Brain microvascular endothelial cell (primary cell): ENCODE measurements at places on chromosomes 7 and 10.

DNA sequence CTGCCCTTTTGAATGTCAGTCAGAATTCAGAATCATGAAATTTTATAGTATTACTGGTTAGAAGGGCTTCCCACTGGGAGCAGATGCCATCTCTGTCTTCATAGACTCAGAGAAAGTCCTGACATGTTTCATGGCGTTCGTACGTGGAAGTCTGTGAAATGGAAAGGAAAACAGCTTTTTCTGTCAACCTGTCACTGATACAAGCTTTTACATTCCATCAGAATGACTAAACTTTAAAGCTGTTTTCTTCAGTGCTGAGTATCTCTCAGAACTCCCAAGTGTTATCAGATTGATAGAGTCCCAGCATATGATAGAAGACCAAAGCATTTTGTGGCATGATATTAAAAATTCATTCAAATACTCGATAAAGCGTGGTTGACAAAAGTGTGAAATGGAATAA lies 726.7 kb upstream of the GALNT17 start:
- no peak for DNase-seq

DNA sequence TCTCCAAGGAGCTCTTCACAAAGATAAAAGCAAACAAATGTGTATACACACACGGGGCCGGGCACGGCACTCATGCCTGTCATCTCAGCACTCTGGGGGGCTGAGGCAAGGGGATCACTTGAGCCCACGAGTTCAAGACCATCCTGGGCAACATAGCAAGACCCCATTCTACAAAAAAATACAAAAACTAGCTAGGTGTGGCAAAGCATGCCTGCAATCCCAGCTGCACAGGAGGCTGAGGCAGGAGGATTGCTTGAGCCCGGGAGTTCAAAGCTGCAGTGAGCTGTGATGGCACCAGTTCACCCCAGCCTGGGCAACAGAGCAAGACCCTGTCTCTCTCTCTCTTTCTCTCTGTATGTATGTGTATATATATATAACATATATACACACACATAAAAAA lies 22.3 kb downstream of the TTYH3 start:
- DNase-seq = no peak

- DNase-seq = no peak
Measured at GRCh38 chr10:23364378-23364777, 19.8 kb upstream of the C10orf67 start.

GRCh38 chr10:14328881-14329672 lies 1.6 kb downstream of the FRMD4A start:
- no peak for DNase-seq

GRCh38 chr7:13879994-13880686 lies 109.3 kb downstream of the ETV1 start:
- peak; percentile 42 for DNase-seq

DNA sequence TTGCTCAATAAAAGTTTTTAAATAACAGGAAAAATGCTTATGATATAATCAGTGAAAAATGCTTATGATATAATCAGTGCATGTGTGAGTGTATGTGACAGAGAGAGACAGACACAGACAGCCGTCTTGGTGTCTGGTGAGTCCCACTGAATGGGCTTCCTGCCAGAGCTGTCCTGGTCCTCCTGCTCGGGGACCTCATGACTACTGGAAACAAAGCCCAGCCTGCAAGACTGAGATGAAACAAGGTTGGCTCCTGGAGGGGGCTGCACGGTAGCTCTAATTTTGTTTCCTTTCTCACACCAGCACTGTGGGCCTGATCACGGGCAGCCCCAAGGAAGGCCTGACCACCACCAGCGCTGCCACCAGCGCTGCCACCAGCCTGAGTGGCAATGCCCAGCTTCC lies 57.3 kb downstream of the NRP1 start:
- peak; percentile 65 for DNase-seq

GRCh38 chr10:74969530-74969929 lies 141.9 kb upstream of the SAMD8 start:
- DNase-seq = no peak

DNA sequence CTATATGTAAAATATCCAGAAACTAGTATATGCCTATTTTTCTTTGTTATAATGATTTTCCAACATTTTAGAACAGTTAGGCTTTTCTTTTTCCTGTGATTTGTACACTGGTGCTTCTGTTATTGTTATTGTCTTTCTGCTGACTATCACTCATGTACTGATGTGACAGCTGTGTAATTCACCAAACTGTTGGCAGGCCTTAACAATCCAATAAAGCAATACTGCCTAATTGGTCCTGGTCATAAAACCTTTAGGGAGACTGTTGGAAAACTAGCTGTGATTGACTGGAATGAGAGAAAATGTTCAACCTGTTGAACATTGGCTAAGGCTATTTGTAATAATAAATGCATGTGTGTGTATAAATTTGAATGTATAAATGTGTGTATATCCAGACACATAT lies 956.6 kb downstream of the REEP3 start:
- no peak for DNase-seq

DNA sequence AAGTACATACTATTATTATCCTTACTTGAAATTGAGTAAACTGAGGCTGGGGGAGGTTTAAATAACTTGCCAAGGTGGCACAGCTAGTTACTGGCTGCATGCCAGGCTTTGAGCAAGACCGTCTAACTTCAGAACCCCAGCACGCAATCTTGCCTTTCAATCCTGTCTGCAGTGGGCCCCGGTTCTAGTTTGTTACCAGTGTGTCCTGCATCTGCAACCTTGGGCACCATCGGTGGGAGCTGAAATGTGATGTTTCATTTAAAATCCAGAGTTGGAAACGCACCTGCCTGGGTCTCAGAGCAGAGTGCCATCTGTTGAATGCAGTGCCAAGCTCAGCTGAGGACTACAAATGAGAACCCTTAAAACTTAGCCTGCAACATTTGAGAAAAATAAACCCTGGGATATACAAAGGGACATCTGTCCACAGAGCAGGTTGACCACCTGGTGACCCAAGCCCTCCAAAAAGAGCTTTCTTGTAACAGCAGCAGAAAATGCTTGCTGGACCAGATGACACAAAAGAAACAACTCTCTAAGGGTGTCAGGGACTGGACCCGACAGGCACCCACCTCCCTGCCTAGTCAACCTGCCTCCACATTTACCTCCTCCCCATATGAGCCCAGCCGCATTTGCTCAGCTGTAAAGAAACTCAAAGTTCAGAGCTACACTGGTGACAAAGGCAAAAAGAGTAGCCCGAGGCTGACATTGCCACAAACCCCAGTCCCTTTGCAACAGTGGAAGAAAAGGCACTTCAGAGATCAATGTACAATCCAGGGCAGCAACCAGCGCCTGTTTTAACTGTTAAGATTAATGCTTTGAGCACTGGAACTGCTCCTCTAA lies 1.7 kb downstream of the SH3PXD2A start:
- DNase-seq = no peak

DNA sequence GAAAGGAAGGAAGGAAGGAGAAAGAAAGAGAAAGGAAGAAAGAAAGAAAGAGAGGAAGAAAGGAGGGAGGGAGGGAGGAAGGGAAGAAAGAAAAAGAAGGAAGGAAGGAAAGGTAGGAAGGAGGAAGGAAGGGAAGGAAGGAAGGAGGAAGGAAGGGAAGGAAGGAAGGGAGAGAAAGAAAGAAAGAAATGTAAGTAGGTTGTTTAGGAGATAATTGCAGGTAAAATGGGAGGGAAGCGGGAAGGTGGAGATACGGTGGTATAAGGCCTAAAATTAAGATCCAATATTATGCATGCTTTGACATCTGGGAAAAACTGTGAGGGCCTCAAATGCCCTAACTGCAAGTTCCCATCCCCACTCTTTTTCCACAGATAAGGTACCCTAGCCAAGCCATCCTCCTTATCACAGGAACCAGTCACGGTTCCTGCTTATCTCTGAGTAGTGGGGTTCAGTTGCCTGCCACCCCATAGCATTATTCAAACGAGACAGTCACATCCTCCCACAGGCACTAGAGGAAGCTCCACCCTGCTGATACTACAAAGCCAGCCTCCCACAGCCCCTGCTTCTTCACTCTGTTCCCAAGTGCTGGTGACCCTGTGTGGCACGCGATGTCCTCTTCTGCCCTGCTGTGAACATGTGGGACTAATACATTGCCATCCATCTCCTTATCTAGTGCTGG lies 28.7 kb downstream of the ST8SIA6 start:
- DNase-seq = no peak

GRCh38 chr10:101453318-101453717 lies 99.4 kb downstream of the BTRC start:
- no peak for DNase-seq

DNA sequence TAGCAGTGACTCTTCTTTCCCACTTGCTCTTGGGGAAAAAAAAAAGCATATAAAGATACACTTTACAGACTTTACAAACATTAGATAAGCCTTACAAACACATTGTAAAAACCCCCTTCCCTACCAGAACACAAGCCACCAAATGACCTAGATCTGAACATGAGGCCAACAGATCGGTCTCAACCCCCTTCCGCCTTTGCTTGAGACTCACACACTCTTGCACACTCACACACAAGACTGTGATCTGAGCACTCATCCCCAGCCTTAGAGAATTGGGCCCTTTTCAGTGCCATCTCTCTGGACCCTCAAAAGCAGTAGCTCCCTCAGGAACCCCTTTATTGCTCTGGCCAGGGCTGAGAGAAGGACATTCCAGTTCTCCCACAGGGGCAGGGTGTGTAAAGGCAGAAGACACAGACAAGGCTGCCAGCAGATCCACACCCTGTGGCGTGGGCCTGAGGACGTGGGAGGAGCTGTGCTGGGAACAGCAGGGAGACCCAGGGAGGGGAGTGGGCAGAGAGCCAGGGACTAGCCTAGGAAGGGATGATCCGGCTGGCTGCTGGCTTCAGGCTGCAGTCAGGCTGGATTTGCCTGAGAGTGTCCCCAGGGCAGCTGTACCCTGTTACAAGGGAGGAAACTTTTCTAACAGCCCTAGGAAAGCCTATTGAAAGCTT lies 206.7 kb downstream of the KIAA1217 start:
- peak; percentile 51 for DNase-seq

DNA sequence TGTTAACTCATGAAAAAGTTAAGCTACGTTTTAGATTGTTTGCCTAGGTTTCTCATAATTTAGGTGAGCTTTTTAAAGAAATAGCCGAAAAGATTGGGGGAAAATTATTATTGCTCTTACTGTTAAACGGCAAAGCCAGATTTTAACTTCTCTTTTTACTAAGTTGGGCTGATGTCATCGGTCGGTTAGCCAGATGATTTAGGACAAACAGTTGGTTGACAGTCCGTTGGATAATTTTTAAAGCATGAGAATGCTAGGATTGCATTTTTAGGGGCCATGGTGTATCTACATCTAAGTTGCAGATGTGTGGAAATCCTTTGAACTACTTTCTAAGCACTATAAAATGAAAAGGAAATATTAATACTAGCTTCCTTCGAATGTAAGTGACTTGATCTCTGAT lies 280.9 kb upstream of the AKR1E2 start:
- no peak for DNase-seq

GRCh38 chr7:128437426-128438332 lies 18.0 kb upstream of the HILPDA start:
- no peak for DNase-seq

- no peak for DNase-seq
Measured at GRCh38 chr7:147418966-147419365, 1171.6 kb upstream of the C7orf33 start.

GRCh38 chr10:57026307-57026706 lies 665.2 kb upstream of the ZWINT start:
- no peak for DNase-seq

GRCh38 chr10:48765527-48765926 lies 80.9 kb downstream of the WDFY4 start:
- no peak for DNase-seq

GRCh38 chr7:12013983-12014382 lies 182.0 kb upstream of the THSD7A start:
- no peak for DNase-seq

GRCh38 chr7:105185290-105186010 lies 171.4 kb downstream of the KMT2E start:
- no peak for DNase-seq

DNA sequence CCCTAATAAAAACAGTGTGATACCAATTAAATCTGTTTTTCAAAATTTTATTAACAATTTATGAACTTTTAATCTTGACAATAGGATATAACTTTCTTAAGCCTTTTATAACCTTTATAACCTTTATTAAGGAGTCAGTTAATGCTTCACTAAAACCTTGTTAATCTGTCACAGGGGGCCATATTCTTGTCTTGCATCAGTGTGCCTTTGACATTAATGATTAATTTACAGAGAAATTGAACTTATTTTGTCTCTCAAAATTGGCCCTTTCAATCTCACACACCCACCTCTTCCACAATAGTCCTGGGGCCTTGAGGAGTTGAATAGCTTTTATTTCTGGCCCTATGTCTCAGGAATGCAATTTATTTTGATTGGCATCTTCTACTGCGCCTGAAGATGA lies 68.5 kb downstream of the AKR1C4 start:
- DNase-seq = no peak

DNA sequence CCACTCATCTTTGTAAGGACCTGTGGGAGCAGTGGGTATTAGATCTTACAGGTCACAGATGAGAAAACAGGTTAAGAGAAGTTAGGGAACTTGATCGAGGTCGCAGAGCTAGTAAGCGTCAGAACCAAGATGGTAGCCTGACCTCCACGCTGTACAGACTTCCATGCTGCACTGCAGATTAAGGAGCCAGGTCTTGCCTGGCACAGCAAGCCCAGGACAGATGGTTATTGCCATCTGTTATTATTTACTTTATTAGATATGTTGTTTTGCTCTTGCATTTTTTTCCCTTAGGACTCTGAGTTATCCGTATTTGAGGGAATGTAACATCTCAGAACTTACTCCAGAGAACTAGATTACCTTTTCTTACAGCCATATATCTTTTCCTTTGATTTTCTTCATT lies 147.2 kb downstream of the NSUN6 start:
- DNase-seq = no peak

- peak; percentile 94 for DNase-seq
Measured at GRCh38 chr10:62130948-62131347, 137.7 kb downstream of the RTKN2 start.

GRCh38 chr7:47622946-47623640 lies 41.2 kb upstream of the TNS3 start:
- peak; percentile 87 for DNase-seq

- DNase-seq = no peak
Measured at GRCh38 chr7:22935269-22935668, 78.7 kb downstream of the HYCC1 start.

GRCh38 chr10:47207281-47207615 lies 92.7 kb upstream of the GDF10 start:
- DNase-seq = no peak

- no peak for DNase-seq
Measured at GRCh38 chr7:24730018-24730369, 27.3 kb downstream of the GSDME start.

DNA sequence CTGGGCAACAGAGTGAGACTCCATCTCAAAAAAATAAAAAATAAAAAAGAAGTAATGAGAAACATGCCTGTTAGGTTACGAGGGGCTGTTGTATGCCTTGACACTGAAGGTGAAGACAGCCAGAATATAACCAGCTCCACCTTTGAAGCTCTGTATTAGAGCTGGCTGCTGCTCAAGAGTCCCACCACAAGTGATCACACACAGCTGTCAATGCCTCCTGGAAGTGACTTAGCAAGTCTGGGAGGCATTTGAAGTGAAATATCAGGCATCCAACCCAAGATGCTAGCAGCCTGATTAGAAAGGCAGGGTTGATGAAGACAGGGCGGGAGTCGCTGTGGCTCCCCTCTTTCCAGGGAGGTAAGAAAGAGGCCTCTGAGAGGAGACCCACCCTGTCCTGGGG lies 34.1 kb upstream of the INPP5F start:
- DNase-seq = no peak

- DNase-seq = no peak
Measured at GRCh38 chr10:98080494-98080893, 50.1 kb upstream of the CRTAC1 start.
